T47D (cell line): ENCODE measurements at places on chromosomes 4 and X.

- no peak for DNase-seq
Measured at GRCh38 chr4:114734594-114734993, 136.0 kb downstream of the UGT8 start.

DNA sequence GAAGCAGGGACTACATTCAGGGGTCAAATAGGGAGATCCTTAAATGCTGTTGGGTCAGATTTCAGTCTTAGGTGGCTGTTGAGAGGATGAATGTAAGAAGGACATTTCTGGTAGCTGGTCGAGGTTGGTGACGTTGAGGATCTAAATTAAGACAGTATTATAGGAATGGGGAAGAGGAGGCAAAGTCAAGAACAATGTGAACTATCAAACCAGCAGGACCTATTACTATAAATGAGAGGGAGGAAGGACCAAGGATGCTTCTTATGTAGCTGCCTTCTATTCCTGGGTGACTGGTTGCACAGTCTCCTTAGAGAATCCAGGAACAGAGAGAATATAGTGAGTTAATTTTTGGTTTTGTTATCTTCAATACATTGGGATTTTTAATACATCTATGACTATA is 118.5 kb upstream of the BMPR1B start:
- DNase-seq: no peak

DNA sequence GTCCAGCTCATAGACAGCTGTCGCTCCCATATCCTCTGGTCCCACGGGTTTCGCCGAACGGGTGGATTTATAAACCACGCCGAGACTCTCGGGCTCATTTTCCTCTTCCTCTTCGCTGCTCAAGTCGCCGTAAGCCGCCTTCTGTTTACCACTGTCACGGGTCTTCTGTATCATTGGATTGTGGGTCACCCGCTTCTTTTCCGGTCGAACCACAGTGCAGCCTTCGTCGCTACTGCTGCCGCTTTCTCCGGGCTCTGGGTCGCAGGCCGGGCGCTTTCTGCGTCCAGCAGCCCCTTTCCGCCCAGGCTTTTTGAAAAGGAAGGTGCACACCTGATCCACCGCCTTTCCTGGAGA is 311 bp downstream of the RNF113A start:
- DNase-seq: no peak

- DNase-seq: no peak
Measured at GRCh38 chr4:138599965-138600364, 357.8 kb upstream of the SLC7A11 start.

DNA sequence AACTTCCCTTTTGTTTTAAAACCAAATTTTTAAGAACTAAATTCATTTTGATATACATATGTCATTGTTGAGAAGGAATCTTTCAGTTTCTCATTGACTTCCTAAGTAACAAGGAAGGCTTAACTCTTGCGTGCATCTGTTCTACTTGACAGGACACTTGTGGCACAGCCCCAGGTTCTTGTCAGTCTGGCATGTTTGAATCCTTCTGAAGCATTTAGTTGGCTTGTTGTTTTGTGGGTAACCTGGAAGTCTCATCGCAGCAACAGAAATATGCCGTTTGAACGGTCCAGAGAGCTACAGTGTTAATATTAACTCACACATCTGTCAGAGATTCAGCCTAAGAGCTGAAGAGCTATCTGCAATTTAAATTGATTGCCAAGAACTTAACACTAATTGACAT is 76.0 kb downstream of the GLRA3 start:
- no peak for DNase-seq

GRCh38 chr4:40990236-40990898 is 224.0 kb downstream of the APBB2 start:
- DNase-seq: no peak

GRCh38 chr4:33085709-33086108 is 2365.5 kb downstream of the PCDH7 start:
- DNase-seq: no peak

GRCh38 chr4:1749370-1749769 is 28.0 kb downstream of the TACC3 start:
- DNase-seq: no peak

DNA sequence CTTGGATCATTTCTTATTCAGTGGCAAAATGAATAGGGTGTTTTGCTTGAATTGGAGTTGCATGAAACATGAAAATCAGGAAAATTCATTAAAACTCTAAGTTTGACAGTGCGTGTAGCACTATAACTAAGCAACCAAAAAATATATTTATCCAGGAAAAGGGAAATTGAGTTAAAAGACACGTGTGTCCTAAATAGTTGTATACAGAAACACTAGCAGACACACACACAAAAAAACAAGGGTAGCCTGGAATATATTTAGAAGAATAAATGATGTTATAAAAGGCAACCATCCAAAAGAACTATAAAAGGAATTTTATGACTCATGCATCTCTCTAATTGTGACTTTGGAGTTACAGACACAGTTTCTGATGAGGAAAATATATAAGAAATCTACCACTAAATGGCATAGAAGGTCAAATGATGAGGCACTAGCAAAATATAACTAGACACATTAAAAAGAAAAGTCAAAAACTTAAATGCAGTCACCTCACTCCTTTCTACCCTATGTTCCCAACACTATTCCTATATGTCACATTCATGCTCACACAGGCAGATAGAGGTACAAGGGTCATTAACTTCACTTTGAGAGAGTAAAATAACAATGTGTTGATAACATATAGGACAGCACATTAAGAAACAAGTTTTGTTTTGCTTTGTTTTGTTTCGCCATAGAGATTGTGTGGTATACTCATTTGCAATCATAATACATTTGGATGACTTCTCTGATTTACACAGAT is 793.6 kb upstream of the INTU start:
- DNase-seq: no peak

DNA sequence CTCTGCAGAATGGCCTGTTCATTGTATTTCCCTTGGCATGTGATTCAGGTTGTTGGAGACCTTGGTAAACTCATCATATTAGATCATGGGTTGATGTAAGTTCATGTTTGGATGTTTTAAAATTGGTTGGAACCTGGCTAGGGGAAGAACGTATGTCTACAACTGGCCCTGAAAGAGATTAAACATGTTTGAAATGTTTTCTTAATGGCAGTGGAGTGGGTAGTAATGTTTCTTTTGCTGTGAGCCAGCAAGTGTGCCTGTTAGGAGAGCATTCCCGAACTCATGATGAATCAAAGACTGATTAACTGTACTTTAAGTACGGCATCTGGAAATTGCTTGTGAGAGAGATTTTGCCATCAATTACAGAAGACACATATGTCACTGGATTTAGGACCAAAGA is 44.5 kb upstream of the SLC4A4 start:
- DNase-seq: no peak

DNA sequence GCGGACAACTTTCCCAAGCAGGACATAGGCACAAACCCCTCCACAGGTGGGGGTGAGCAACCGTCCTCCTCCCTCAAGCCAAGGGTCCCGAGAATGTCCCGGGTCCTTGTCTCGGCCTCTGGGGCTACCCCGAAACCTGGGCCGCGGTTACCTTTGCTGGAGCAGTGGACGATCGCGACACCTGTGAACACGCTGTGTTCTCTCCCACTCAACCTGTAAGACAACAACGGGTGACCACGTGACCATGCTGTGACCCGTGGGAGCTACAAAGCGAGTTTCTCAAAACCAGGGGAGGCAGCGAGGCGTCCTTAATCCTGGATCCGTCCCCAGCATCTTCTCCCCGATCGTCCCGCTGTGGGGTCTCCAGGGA is 17.9 kb downstream of the ASMTL start:
- no peak for DNase-seq

DNA sequence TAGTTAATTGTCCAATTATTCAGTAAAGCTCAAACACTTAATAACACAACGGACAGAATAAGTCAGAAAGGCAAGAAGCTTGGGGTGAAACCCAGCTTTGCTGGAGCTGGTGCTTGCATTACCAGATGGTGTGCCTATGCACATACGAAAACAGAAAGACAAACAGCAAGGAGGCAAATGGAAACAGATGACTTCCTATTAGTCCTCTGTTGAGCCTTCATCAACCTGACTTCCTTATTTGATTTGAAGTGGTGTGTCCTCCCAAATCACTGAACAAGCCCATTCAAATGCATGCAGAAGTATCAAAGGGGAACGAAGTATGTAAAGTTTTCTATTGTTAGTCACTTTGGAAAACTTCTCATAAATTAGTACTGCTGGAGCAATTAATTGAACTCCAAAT is 166.2 kb downstream of the ATP10D start:
- no peak for DNase-seq

DNA sequence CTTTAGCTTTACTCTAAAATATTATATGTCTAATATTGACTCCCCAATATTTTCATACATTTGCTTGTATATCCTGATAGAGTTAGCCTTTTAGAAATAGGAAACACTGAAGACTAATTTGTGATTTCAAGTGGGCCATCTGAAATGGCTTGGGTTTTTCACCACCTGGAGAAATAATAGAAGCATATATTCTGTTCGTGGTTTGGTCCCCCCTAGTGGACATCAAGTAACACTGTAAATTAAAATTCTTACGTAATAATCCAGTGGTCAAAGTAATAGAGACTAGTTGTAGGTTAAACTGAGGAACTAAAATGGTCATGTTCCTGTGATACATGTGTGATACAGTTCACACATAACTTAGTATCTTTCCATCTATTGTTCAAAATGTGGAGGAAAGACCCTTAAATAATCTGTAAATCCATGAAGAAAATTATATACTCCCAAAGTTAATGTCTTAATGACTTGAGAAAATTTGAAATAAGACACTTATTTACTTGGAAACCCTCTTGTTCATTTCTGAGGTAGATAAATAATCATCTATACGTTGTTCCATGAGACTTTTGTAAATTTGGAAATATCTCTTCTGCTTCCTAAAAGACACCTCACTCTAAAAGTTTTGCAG is 79.8 kb upstream of the SMARCAD1 start:
- DNase-seq: peak; percentile 61

DNA sequence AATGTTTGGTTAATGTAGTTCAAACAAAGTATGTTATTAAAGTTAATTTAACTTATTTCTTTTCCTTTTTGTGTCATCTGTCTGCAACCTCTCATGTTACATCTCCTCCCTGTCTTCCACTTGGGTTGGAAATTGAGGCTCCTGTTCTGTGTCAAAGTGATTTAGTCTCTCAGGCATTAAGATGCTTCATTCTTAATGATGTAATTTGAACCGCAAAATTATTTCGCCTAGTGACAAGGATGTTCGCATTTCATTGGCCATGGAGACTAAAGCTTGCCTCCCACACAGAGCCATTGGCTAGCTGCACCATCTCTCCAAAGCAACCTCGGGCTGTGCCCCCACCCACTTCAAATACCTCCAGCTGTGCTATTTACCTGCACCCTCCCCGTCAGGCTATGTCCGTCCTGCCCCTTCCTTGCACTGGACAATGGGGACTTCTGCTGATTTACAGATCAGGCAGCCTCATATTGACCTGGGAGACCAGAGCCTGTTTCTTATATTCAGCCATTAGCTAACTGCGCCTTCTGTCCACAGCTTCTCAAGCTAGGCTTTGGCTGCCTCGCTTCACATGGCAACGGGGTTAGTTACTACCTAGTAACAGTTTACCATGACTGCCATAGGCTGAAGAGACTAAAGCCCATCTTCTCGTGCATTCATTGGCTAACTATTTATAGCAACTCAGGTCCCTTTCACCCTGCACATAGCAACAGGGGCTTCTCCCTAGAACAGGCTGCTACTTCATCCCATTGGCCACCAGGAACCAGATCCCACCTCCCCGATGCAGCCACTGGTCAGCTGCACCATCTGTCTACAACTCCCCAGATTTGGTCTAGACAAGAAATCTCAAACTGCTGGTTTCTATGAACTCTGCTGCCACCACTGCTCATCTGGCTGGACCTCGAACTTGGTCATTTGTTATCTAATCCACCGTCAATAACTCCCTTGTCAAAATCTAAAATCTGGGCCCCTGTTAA is 8.6 kb upstream of the ZNF157 start:
- DNase-seq: peak; percentile 98

- no peak for DNase-seq
Measured at GRCh38 chrX:9471571-9471985, 6.7 kb downstream of the TBL1X start.

GRCh38 chr4:4867375-4868039 is 8.0 kb downstream of the MSX1 start:
- DNase-seq: no peak

DNA sequence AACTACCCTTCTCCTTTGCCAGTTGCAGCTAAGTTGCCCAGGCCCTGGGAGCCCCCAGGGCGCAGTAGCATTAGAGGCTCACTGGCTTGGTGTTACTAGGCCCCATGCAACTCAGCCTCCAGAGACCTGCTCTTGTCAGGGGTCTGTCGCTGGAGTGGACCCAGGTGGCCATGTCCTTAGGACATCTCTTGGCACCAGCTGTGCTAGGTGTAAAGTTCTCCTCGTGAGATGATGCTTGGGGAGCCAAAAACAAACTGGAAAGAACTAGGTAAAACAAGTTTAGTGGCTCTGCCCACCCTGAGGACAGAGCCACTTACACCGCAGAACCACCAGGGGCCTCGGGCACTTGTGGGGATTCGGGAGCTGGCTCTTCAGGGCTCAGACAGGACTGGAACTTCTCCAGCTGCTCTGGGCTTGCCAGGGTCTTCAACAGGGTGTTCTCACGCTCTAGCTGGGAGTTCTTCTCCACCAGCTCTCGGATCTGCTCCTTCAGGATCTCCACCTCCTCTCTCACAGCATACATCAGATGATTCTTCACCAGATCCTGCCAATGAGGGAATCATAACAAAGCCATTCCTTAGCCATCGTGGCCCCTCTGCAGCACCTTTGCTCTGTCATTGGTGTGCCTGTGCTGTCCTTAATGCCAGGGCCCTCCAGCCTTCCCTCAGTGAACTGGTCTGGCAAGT is 61.2 kb downstream of the TSC22D3 start:
- no peak for DNase-seq

DNA sequence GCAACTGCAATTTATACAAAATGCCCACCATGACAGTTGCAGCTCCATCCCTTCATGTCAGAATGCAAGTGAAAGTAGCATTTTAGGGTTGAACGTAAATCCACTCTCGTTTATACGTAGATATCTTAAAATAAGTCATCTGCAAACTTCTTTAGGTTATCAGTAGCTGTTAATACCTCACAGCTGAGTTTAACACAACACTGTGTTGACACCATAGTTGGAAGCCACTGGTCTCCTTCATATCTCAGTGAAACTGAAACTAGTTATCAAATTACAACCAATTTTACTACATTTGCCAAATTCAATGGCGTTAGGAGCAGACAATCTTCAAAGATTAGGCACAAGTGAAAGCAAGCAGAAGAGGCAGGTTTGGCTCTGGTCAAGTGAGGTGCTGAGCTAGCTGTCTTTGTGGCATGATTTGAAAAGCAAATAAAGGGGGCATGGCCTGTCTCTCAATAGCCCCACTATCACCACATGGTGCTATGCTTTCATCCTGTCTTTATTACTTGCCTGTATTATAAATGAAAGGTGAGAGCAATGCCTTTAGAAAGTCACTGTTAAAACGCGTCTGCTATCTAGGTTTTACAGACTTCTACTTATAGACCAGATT is 12.3 kb downstream of the PPP3CA start:
- no peak for DNase-seq

DNA sequence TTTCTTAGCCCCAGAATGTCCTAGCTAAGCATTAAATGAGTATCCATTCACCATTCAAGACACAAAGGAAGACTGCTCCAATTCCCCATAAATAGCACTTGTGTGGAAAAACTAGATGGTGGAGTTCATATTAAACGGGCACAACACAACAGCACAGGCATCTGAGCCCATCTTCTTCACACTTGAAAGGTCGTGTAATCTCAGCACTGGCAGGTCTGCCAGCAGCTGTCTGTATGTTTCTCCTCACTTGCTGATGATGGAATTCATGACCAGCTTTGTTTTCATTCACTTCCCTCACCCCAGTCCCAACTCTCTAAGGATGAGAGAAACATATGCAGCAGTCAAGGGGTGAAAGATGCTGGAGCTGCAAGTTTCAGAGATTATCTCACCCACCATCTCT is 148.7 kb downstream of the AFAP1 start:
- no peak for DNase-seq
